CD8-positive, alpha-beta memory T cell (primary cell): ENCODE measurements at places on chromosomes 13 and 19.
A peak's percentile ranks its signal among the peaks of the same experiment; 100 is the strongest.

GRCh38 chr13:29935309-29935981 is 85.0 kb upstream of the UBL3 start:
- no peaks in the 10 kb centered on the region for H3K27me3 ChIP-seq
- H3K4me3 ChIP-seq = peak overlapping the region; percentile 66
- peak; percentile 75 for DNase-seq
- H3K27ac ChIP-seq = no peak overlapping the region

DNA sequence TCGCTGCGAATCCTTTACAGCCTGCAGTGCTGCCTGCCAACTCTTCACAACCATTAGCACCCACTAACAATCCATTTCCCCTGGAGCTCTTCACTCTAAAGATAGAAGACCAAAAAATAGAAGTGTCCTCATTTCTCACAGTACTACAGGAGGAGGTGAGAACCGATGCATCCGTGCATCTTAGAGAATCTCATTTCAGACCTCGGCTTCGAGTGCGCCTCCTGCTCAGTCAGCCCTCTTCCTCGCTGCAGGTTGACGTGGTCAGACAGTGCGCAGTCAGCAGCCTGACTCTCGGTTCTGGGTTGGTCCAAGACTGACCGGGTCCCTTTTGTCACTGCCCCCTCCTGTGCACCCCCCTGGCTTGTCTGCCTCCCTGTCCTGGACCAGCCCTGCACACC is 85.3 kb downstream of the RAB20 start:
- no peak overlapping the region for H3K27ac ChIP-seq
- H3K4me3 ChIP-seq = no peak overlapping the region
- DNase-seq = no peak

DNA sequence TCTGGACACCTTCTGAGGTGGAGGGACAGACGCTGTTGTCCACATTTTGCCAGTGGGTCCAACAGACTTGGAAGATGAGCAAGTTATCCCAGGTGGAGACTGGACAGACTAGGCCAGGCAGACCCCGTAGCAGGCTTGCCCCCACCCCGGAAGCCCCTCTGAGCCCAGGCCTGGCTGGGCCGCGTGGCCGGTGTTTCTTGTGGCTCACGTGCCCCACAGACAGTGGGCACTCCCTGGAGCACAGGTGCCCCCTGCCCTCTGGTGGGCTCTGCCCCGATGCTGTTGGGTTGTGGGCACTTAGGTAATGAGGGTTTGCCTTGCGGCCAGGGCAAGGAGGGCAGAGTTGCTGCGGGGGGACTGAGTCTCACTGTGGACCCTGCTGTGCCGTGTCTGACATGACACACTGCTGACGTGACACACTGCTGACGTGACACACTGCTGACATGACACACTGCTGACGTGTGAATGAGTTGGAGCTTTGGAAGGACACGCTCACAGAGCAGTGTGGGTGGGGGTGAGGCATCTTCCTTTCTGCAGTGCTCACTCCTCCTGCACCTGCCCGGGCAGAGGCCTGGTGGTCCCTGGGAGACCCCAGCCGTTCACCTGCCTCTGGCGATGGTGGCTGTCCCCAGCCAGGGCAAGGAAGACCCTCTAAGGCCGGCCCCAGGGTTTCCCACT is 25.1 kb downstream of the DOT1L start:
- no peaks in the 10 kb centered on the region for H3K4me1 ChIP-seq
- no peak overlapping the region for H3K4me3 ChIP-seq
- H3K27ac ChIP-seq = no peak overlapping the region
- DNase-seq = no peak
- peaks cover 7% of the 10 kb centered on the region for H3K36me3 ChIP-seq

DNA sequence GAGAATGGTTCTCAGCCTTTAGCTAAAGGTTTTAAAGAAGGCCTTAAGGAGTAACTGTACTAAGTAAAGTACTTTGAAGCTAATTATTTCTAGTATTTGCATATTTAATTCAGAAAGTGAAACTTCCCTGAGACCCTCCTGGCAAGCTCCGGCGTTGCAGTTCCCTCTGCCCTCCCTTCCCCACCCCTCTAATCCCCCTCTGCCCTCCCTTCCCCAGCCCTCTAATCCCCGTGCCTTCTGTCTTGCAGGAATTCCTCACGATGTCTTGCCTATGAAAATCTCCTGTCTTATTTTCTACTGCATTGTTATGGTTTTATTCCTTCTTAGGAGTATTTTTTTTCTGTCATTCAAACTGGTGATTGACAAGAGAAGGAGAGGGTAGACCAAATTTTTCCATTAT is 236.9 kb downstream of the COL4A1 start:
- H3K36me3 ChIP-seq = no peaks in the 10 kb centered on the region
- no peak overlapping the region for H3K27ac ChIP-seq
- H3K27me3 ChIP-seq = no peaks in the 10 kb centered on the region
- no peaks in the 10 kb centered on the region for H3K4me1 ChIP-seq
- DNase-seq = no peak
